Osteoblast (primary cell): ENCODE measurements at places on chromosomes 1 and 21. TPM values are rescaled to one million over a fixed set of nuclear protein-coding genes. Genes with fewer than 3 reads are reported as not detected.

DNA sequence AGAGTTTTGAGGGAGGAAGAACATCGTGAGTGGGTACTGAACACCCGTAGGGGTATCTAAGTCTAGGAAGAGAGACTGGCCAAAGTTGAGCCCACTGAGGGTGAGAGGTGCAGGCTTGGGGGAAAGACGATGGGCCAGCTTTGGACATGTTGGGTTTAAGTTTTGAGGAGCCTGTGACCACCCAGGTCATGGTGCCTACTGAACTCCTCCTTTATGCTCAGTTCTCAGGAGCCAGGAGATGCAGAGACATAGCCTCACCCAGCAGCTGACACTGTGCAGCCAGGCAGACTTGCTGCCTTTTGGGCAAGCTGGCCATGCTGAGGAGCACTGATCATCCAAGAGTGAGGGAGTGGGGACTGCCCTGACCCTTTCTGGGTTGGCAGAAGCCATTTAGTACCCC, 72.3 kb downstream of the TNR start:
- no peak overlapping the region for H3K4me3 ChIP-seq
- DNase-seq, result no peak
- no peaks in the 10 kb centered on the region for H3K4me1 ChIP-seq
- H3K27ac ChIP-seq, result no peak overlapping the region
- H3K36me3 ChIP-seq, result no peaks in the 10 kb centered on the region
- H3K27me3 ChIP-seq, result no peaks in the 10 kb centered on the region

DNA sequence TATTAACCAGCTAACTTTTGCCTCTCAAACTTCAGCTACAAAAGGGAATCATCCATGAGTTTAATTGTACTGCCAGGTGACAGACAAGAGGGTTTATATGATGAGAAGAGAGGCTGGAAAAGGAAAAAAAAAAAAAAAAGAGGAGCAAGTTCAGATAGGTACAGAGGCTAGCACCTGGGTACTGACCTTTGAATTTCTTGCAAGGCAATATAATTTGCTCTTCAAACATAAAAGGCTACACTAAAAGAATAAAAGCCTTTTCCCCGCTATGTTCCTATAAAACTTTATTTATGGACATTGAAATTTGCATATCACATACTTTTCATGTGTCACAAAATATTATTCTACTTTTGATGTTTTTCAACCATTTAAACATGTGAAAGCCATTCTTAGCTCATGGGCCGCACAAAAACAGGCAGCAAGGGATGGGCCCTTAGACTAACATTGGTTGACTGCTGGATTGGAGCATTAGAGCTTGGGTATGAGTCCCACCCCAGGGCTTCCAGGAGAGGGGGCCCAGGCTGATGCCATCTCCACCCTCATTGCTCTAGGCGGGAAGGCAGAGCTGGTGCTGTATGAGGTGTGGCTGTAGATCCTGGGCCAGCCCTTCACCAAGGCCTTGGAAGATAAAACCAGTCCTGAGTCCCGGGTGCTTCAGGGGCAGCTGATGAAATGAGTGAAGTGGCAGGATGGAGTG, 44.3 kb downstream of the ATP1B1 start:
- H3K27me3 ChIP-seq, result no peaks in the 10 kb centered on the region
- H3K36me3 ChIP-seq, result no peaks in the 10 kb centered on the region
- H3K4me1 ChIP-seq, result no peaks in the 10 kb centered on the region
- no peak overlapping the region for H3K27ac ChIP-seq

DNA sequence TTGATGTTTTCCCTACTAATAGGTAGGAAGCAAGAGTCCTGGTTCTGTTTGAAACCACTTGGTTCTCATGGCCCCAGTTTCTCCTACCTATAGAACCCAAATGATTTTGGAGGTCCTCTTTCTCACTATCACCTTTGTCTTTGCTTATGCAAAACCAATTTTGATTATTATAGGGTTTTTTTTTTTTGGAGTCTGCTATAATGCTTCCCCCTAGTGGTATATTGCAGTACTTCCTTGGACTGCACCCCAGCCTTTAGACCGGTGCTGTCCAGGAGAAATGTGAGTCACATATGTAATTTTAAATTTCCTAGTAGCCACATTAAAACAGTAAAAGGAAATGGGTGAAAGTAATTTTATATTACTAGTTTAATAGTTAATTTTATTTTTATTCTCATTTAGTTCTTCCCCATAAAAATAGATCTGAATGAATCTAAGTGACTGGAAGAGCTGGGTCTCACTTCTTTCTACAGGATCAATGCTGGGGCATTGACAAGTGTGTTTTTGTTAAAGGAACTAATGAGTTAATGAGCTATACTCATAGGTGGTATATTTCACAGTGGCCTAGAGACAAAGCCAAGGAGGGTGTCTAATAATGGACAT, 10.6 kb downstream of the FCMR start:
- H3K27ac ChIP-seq, result no peak overlapping the region
- peaks cover 42% of the 10 kb centered on the region for H3K27me3 ChIP-seq
- no peaks in the 10 kb centered on the region for H3K4me1 ChIP-seq

GRCh38 chr21:19864476-19864875, 1133.7 kb upstream of the NCAM2 start:
- H3K4me3 ChIP-seq, result no peak overlapping the region
- H3K4me1 ChIP-seq, result no peaks in the 10 kb centered on the region
- no peaks in the 10 kb centered on the region for H3K36me3 ChIP-seq
- no peaks in the 10 kb centered on the region for H3K27me3 ChIP-seq

GRCh38 chr1:212987702-212988322, 27.9 kb downstream of the ANGEL2 start:
- no peak overlapping the region for H3K27ac ChIP-seq
- peaks cover 9% of the 10 kb centered on the region for H3K36me3 ChIP-seq
- peaks cover 7% of the 10 kb centered on the region for H3K4me1 ChIP-seq
- H3K27me3 ChIP-seq, result no peaks in the 10 kb centered on the region
- DNase-seq, result no peak
- no peak overlapping the region for H3K4me3 ChIP-seq

The UHMK1 gene
- 43.9 and 51.4 TPM in 2 replicates for total RNA-seq

DNA sequence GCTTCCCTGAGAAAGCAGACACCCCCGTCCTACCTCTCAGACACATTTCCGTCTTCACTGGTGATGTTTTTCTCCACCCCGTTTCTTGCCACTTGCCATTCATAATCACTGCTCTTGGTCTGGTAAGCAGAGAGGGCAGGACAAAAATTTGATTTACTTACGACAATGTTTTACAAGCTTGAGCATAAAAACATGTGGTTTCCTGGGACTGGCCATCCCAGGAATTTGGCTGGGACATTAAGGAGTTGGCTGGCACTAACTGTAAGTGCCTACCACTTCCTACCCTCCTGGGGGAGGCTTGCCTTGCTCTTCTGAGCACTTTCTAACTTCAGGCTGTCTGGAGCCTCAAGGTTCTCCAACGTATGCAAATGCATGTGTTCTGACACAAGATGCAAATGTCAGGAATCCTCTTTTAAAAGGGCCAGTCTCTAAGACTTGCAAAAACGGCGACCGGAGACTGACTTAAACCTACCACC, 24.2 kb downstream of the ZBTB18 start:
- H3K27me3 ChIP-seq, result peaks cover 31% of the 10 kb centered on the region
- DNase-seq, result no peak
- peaks cover 14% of the 10 kb centered on the region for H3K4me1 ChIP-seq
- no peaks in the 10 kb centered on the region for H3K36me3 ChIP-seq

DNA sequence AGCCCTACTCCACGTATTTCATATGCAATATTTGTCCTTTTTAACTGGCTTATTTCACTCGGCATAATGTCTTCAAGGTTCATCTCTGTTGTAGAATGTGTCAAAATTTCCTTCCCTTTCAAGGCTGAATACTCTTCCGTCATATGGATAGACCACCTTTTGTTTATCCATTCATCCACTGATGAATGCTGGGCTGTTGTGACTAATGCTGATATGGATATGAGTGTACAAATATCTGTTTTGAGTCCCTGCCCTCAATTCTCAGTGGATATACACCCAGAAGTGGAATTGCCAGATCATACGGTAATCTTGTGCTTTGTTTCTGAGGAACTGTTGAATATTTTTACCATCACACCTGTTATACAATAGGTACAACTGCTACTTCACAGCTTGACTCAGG, 155.2 kb upstream of the IRF2BP2 start:
- no peaks in the 10 kb centered on the region for H3K36me3 ChIP-seq
- no peak for DNase-seq
- no peak overlapping the region for H3K4me3 ChIP-seq
- H3K27me3 ChIP-seq, result no peaks in the 10 kb centered on the region
- no peak overlapping the region for H3K27ac ChIP-seq

DNA sequence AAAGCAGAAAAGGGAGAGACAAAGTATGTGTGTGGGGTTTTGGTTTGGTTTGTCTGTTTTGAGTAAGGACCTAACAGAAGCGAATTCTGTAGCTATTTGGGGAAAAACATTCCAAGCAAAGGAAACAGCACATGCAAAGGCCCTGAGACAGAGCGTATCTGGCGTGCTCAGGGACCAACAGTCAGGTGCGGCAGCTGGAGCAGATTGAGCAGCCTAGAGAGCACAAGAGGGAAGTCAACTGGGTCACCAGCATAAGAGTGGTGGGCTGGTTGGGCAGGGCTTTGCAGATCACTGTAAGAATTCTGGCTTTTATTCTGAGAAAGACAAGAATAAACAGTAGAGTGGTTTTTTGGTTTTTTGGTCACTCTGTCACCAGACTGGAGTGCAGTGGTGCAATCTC, 11.8 kb downstream of the TGFBR3 start:
- no peaks in the 10 kb centered on the region for H3K36me3 ChIP-seq
- no peak for DNase-seq
- no peaks in the 10 kb centered on the region for H3K27me3 ChIP-seq
- H3K4me3 ChIP-seq, result no peak overlapping the region
- peaks cover 28% of the 10 kb centered on the region for H3K4me1 ChIP-seq

GRCh38 chr1:211474451-211474850, 17.5 kb downstream of the RD3 start:
- no peak overlapping the region for H3K4me3 ChIP-seq
- no peaks in the 10 kb centered on the region for H3K36me3 ChIP-seq
- no peak for DNase-seq
- H3K27me3 ChIP-seq, result peaks cover 35% of the 10 kb centered on the region

The NPPB gene
- total RNA-seq, result not detected in 2 replicates

The CENPL gene
- 8.0 and 12.1 TPM in 2 replicates for total RNA-seq

GRCh38 chr1:156786640-156787039, 19.3 kb downstream of the PRCC start:
- no peak overlapping the region for H3K4me3 ChIP-seq
- no peak overlapping the region for H3K27ac ChIP-seq
- peaks cover 59% of the 10 kb centered on the region for H3K36me3 ChIP-seq
- no peak for DNase-seq

GRCh38 chr1:209786146-209786545, 1.8 kb upstream of the C1orf74 start:
- peaks cover 18% of the 10 kb centered on the region for H3K4me1 ChIP-seq
- DNase-seq, result no peak
- H3K36me3 ChIP-seq, result no peaks in the 10 kb centered on the region
- peaks cover 17% of the 10 kb centered on the region for H3K27me3 ChIP-seq

DNA sequence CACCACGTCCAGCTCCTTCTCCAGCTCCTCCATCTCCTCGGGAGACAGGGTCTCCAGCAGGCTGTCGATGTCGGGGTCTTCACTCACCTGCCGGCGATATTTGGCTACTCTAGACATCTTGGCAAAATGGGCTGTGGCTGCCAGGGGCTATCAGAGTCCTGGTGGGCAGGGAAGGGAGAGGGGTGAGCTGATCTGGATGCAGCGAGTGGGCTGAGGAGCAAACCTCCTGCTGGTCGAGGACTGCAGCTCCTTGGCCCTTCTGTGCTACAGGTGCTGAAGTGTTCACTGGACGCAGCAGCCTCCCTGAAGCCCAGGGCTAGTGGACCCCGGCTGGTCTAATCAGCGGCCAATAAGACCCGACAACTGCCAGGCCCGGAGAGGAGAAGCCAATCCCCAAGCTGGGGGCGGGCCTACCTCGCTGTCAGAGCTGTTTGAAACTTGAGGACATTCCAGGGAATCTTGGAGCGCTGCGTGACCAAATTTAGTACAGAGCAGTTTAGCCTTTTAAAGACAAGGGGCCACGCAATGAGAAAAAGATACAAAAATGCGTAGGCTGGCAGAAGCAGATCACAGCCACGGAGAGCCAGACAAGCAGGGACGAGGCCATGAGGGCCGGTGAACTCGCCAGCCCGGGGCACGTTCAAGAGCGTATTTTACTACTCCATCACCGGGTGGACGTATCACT, at the start of gene LMOD1:
LMOD1 (minus strand) TSS at position 325 of the 685 bp plus-strand sequence; CDS start at position 117, 208 bp downstream.
- no peaks in the 10 kb centered on the region for H3K36me3 ChIP-seq
- H3K27ac ChIP-seq, result peak within 1 kb of the TSS; percentile 90
- DNase-seq, result peak; percentile 91

DNA sequence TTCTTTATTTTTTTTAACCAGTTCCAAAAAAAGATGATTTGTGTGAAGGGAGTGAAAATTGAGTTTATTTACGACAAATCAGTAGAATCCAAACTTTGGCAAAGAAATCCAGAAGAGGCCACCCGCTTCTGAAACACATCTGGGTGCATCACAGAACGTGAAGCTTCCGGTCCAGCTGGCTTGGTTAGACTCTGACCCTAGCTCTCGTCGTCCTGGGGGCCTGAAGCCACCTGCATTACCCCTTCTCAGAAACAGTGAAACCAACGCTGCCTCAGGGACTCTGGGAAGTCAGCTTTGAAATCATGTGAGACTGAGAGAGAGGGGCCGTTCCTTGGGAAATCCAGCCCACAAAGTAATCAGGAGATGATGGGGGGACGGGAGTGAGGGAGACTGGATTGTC, 21.8 kb downstream of the AJAP1 start:
- H3K4me1 ChIP-seq, result no peaks in the 10 kb centered on the region
- H3K36me3 ChIP-seq, result no peaks in the 10 kb centered on the region
- H3K27me3 ChIP-seq, result no peaks in the 10 kb centered on the region
- H3K27ac ChIP-seq, result no peak overlapping the region
- no peak overlapping the region for H3K4me3 ChIP-seq

DNA sequence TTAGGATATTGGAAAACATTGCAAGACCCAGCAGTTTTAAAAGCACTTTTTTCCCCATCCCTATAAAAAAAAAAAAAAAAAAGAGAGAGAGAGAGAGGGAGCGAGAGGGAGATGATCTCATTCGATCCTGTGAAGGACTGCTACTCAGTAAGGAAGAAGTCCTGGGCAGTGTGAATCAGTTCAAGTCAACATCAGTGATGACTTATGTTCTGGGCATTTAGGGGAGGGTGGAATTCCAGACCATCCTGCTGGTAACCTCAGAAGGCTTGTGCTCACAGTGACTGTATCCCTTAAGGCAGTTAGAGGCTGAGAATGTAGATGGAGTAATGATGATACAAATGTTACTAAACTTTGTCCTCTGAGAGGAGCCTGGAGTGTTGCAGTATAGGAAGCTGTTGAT, 151.4 kb downstream of the TGFB2 start:
- H3K4me1 ChIP-seq, result peaks cover 41% of the 10 kb centered on the region
- no peak overlapping the region for H3K4me3 ChIP-seq
- H3K36me3 ChIP-seq, result no peaks in the 10 kb centered on the region
- no peaks in the 10 kb centered on the region for H3K27me3 ChIP-seq
- peak; percentile 67 for DNase-seq

The MCOLN2 gene
- total RNA-seq, result 0.88 and 1.8 TPM in 2 replicates
